ENCODE measurements at places on chromosomes 12 and 14.

DNA sequence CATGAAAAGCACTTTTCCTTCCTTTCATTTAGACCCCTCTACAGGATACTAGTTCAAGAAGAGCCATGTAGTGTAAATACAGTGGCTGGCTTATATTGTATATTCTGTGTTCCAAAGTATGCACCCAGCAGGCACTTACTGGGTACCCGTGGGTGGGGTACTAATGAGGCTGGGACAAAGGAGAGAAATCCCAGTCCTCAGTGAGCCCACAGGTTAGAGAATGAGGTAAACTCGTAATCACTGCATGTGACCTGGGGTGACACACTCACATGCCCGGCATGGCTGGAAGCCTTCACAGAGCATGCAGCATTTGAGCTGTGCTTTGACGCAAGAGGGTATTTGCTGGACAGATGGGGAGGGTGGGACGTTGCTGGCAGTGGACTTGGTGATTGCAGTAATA, 17.1 kb downstream of the SLC24A4 start:
- no peak for DNase-seq

DNA sequence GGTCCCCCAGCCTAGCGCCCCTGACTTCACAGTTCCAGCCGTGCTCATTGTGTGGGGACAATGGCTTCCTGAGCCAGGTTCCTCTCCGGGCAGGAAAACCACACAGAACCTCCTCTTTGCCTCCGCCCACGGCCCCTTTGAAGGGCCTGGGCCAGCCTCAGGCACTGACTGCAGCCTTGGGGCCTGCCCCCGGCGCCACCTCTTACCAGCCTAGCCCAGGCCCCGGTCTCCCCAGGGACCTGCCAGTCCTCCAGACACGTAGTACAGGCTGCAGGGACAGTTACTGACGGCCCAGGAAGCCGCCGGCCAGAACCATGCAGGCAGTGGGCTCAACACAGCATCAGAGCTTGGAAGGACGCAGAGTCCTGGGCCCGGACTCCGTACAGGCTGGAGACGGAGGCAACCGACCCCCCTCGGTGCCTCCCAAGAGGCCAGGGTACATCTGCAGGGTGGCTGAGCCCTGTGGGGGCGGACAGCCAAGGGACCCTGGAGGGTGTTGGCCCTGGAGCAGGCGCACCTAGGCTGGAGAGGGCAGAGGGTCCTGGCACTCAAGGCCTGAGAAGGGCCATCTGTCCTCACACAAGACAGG, 20.9 kb upstream of the NUDT14 start:
- DNase-seq: peak; percentile 34

DNA sequence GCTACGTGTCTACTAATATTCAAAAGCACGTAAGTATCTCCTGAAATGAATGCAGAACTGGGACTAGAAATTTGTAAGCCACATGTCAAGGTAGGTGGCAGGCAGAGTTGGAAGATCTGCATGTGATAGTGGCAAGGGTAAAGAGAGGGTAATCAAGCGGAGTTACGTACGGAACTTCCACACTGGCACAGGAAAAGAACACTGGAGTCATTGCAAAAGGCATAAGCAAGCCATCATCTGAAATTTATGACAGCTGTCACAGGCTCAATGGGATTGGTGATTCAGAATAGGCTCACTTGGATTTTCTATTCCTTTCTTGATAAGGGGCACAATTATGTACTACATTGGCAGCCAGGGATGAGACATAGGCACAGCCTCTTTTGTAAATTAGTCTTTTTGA, 245.3 kb downstream of the PDZRN4 start:
- DNase-seq: no peak

GRCh38 chr14:29351996-29352705, 575.5 kb downstream of the PRKD1 start:
- DNase-seq: no peak

Data from naive B cell (primary cell).